GM10248 (cell line): ENCODE measurements at places on chromosomes 4 and X.

- DNase-seq, result peak; percentile 84
Observed at GRCh38 chrX:129961180-129962083, 21.0 kb upstream of the BCORL1 start.

- no peak for DNase-seq
Observed at GRCh38 chr4:41473176-41473575, 64.8 kb upstream of the LIMCH1 start.

- DNase-seq, result no peak
Observed at GRCh38 chr4:130172156-130172555, 1076.2 kb downstream of the C4orf33 start.

- DNase-seq, result peak; percentile 34
Observed at GRCh38 chr4:70994387-70995099, 1.1 kb downstream of the DCK start.

DNA sequence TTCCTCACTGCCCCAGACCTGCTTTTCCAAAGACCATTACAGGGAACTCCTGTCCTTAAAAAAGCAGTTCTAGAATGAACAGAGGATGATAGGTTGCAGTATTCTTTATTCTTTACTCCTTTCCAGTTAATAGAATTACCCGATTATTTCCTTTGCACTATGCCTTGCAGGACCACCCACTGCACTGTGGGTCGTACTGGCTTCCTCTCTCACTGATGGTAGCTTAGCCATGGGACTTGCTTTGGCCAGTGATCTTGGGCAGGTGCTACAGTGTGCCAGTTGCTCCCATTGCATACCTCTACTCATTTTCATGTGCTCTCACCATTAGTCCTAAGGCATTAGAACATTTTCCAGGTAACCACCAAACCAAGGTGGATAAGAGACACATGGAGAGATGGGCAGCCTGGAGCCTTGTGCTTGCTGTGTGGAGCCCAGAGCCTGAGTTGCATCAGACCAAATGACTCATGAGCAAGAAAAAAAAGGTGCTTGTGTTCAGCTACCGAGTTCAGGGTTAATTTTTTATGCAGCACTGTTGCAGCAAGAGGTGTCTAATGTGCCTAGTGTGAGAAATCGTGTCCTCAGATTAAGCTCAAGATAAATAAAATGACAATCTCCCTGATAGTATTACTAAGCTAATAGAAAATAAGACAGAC is 7.6 kb upstream of the UNC5C start:
- DNase-seq, result no peak

DNA sequence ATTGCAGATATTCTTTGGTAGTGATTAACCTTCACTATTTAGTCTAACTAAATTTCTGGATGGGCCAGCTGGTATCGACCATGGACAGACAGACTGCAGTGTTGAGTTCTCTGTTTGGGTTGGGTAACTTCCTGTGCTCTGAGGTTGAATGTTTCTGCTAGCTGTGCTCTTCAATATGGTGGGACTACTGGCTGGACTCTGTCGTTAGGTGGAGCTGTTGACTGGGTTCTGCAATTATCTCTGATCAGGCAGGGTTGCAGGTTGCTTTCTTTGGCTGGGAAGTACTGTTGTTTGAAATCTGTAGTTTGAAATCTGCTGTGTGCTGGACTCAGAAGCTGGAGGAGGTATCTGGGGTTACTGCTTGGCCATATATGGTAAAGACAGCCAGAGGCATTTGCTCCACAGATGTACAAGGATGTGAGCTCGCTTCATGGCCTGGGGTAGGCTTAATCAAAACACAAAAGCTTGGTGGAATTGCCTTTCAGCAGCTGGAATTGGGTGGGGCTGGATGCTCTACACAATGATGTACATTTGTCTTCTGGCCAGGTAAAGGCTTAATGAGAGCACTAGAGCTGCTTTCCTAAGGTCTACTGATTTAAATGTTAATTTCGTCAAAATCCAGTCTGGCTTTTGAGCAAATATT is 1472.0 kb downstream of the FAM133A start:
- no peak for DNase-seq

DNA sequence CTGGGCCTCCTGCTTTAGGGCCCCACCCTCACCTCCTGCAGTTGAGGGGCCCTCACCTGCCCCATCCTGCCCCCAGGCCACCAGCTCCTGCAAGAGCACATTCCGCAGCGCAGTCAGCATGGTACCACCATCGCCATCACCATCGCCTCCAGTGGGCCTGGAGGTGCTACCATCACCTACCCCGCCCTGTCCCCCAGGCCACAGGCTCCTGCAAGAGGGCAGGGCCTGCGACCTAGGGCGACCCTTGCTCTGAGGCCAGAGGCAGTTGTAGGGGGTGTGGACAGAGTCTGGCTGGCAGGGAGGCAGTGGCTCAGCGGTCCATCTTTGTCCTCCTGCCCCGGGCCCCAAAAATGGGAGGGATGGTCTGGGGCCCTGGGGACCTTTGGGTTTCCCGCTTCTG is 3.9 kb upstream of the HAUS7 start:
- no peak for DNase-seq
